A172 (cell line): ENCODE measurements at places on chromosomes 5 and 9.

DNA sequence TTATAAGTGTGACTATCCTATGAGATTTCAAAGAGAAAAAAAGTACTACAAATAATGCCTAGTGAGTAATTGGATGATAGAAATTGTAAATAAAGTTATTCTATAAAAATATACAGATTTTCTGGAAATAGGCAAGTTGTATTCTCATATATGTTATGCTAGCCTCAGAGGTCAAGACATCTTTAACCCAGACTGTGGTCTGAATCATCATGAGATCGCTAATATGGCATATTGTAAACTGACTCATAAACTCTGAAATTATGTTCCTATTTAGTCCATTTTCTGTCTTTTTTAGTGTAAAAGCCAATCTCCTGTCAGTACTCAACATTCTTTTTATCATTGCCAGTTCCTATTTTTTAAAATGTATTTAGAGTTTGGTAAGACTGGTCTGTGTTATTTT lies 14.2 kb downstream of the LOX start:
- DNase-seq = no peak

GRCh38 chr5:35356725-35357124 lies 126.4 kb upstream of the PRLR start:
- DNase-seq = no peak

DNA sequence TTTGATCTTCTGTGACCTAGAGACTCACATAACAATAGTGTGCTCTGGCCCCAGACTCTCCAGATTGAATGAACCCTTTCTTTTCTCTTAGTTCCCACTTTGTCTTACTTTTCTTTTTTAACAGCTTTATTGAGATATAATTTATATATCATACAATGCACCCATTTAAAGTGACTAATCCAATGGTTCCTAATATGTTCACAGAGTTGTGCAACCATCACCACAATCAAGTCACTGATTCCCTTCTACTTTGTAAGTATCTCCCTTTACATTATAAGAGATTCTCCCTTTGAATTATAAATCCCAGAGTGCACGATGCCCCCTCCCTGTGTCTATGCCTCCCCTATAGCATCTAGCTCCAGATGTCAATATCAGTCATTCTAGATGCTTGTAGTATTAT lies 172.4 kb downstream of the HINT1 start:
- DNase-seq = no peak

GRCh38 chr5:43802651-43803050 lies 199.7 kb downstream of the NNT start:
- DNase-seq = peak; percentile 27

- peak; percentile 33 for DNase-seq
These were observed 55.2 kb downstream of the NMUR2 start for GRCh38 chr5:152349683-152350526.

DNA sequence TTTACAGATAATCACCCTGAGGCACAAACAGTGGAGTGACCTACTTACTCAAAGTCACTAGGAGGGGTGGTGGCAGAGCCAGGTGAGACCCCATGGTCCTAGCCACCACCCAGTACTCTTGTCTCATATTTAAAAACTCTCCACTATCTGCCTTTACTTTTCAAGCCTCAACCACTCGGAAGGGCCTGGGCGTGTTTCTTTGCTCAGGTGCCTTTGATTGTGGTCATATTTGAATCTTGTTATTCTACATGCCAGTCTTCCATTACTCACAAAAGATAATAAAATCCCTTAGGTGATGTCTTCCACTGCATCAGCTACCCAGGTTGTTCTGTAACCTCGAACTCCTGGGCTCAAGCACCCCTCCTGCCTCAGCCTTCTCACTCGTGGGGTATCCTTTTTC lies 20.7 kb upstream of the TRIM36 start:
- no peak for DNase-seq

- peak; percentile 61 for DNase-seq
These were observed 84.2 kb upstream of the IER5L start for GRCh38 chr9:129262261-129262660.

DNA sequence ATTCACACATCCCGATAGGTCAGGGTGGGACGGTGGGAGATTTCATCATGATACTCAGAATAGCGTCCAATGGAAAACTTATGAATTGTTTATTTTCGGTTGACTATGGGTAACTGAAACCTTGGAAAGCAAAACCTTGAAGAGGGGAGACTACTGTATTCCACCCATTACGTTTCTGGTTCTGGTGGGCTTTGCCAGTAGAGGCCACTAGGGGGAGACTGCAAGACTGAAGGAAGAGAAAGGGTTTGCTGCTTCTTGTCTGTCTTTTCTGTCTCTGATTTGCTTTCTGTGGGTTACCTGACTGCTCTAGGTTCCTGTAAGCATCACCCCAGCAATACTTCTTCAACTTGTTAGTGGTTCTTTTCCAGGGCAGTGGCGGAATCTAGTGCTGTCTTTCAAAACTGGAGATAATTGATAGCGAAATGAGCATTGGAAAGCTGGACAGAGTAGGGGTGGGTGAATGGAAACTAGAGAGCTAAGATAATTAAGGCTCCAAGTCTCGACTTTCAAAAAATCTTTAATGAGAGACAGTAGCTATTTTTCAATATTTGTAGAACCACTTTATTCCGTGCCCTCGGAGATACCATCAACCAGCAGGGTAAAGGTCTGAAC lies 27.0 kb downstream of the GRIN3A start:
- DNase-seq = peak; percentile 32

- no peak for DNase-seq
These were observed 10.9 kb downstream of the MAN2A1 start for GRCh38 chr5:109700516-109701153.

DNA sequence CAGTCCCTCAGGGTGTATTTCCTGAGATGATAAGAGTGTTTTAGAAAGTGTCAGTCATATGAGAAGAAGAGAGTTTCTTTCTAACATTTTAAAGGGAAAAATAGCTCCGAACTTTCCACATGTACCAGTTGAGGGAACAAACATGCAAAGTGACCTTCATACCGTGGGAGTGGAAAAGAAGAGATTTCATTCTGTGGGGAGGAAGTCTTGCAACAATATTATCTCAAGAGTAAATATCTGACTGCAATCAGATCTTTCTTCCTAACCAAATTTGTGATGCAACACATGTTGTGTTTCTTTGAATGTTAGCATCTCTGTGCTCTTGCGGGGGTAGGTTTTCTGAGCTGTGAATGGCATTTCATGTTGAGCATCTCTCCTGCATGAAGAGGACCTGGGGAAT lies 30.6 kb downstream of the ANKRD55 start:
- no peak for DNase-seq

DNA sequence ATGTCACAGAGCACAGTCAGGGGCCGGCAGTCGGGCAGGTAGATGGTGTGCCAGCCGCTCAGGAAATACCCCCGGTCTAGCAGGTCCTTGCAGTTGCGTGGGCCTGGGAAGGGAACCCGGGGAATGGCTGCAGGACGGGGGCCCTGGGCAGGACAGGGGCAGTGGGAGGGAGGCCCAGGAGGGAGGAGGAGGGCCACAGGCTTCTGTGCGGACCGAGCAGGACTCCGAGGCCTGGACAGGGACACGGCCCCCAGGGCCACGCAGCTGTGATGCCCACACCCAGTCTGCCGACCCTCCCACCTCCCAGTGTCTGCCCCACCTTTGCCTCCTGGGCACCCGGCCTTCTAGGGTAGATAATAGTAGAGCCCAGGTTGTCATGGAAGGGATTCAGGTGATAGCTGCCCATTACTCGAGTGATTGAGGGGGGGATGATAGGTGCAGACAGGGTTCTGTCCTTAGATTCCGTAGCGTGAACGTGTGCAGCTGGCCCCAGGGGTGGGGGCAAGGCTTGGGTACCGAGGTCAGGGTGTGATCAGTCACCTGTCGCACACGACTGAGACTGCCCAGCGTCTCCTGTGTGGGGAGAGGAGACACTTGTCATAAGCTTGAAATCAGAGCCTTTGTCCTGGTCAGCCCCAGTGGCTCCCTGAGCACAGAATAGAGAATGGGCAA lies 4.5 kb downstream of the FCN1 start:
- no peak for DNase-seq

- no peak for DNase-seq
These were observed 94.4 kb downstream of the MTREX start for GRCh38 chr5:55402199-55402598.

DNA sequence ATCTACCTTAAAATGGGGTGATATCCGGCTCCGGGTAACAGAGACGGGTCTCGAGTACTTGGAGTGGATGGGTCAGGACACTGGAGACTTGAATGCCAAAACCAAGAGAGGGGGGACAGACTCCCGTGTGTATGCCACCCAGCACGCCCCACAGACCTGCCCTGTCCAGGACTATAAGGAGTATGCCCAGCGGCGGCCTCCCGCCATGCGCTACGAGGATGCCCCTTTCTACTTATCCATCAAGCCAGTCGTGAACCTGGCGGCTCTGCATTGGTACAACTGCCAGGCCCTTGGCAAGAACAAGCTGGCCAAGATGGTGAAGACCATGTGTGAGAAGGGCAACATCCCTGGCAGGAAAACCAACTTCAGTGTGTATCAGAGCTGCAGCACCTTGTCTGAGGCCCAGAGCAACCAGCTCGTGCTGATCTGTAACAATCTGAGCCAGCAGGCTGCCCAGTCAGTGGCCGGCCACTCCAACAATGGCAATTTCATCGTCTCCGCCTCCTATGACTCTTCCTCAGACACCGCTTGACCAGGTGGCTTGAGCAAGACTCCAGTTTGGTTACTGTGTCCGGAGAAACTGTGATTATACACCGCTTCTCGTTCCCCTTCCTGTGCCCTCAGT lies 99.4 kb downstream of the INIP start:
- no peak for DNase-seq

DNA sequence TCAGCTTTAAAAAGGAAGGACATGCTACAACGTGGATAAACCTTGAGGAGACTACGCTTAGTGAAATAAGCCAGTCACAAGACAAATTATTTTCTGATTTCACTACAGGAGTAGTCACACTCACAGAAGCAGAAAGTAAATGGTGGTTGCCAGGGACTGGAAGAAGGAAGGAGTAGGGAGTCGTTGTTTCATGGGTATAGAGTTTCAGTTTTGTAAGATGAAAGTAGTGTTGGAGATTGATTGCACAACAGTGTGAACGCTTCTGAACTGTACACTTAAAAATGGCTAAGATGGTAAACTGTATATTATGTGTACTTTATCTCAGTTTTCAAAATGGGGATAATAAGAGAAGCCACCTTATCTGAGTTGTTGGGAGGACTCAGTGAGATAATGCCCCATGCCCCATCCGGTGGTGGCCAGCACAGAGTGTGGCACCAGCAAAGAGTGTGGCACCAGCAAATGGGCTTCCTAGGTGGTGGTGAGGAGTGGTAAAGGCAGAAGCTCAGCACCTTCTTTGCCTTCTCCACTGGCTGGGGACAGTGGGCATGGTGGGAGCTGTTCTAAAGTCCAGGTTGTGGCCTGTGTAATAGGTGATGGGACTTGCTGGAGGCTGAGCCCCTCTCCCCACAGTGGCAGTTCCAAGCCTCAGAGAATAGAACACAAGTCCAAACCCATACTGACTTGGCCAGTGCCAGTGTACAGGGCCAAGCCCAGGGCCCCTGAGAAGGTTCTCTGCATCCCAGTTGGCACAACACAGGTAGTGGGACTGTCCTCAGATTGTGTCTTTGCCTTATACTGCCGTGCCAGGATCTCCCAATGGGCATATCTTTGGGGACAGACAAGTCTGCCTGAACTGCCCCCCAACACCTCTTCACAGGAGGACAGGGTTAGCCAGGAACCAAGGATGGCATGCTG lies 4.4 kb downstream of the SLC22A4 start:
- DNase-seq = no peak

- peak; percentile 59 for DNase-seq
These were observed 338.0 kb downstream of the SEMA5A start for GRCh38 chr5:9207817-9208418.

DNA sequence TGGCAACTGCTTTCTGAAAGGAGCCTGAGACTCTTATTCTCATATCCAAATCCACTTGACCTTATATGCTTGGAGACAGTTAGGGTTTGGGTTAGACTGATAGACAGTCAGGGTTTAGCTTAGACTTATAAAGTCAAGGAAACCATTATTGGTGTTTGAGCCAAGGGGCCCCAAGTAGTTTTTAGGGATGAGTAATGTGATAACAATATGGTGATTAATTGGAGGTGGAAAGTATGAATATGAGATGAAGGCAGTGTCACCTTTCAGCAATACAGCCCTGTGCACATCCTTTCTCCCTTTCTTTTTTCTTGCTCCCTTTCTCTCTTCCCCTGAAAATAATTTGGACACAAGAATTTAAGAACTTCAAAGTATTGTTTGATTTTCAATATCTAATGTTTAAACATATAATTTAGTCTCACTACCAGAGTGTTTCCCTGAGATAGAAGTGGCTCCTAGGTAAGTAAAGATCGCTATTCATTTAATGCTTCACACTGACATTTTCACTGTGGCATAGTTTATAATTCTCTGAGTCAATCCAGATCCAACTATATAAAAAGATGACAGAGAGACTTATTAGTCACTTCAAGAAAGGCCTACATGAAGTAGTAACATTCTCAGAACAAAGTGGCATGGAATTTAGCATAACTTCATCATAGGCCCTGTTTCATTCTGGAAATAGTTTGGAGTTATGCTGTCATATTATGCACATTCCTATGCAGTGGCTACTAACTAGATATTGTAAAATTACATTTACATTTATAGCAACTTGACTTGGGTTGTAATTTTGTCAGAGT lies 200.8 kb downstream of the CHSY3 start:
- DNase-seq = no peak

- no peak for DNase-seq
These were observed 3.8 kb downstream of the RGMB start for GRCh38 chr5:98777295-98777694.

GRCh38 chr9:7871977-7872730 lies 72.6 kb upstream of the DMAC1 start:
- no peak for DNase-seq

- DNase-seq = no peak
These were observed 129.0 kb upstream of the IRX4 start for GRCh38 chr5:2011481-2012411.
